CD4-positive, alpha-beta T cell treated with Interleukin-4 for 1 hour (primary cell): ENCODE measurements at places on chromosomes 5 and 9.

- no peak for DNase-seq
These were observed 82.7 kb downstream of the PTPDC1 start for GRCh38 chr9:94166976-94167346.

DNA sequence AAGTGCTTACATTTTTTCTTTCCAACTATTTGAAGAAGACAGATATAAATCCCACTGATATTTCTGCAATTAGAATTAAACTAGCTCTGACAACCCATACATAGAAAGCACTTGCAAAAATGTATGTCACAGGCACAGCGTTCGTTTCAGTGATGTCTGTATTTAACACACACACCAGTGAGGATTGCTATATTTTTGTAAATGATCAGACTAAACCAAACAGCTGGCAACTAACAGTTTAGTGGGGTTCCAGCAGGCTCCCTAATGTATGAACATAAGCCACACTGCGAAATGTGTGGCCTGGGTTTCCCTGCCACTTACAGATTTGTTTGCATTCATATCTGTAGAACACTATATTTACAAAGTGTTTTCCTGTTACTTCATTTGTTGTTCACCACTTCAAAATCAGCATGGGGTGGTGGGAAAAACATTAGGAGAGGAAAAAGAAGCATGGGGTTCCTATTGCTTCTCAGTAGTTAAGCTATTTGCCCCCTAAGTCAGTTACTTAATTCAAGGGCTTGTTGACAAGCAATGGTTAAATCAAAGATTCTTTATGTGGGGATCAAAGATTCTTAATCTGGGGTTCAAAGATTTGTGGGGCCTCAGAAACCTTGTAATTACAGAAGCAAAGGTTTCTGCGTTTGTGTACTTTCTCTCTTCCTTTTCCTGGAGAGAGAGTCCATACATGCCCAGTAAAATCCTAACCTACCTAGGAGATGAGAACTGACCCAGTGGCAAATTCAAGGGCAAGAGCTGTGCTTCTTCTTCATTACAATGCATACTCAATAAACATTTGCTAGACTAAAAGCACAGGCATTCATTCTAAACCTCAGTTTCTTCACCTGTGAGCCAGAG lies 27.1 kb downstream of the ZNF608 start:
- no peak for DNase-seq

GRCh38 chr5:143986516-143987212 lies 174.7 kb downstream of the HMHB1 start:
- no peak for DNase-seq

DNA sequence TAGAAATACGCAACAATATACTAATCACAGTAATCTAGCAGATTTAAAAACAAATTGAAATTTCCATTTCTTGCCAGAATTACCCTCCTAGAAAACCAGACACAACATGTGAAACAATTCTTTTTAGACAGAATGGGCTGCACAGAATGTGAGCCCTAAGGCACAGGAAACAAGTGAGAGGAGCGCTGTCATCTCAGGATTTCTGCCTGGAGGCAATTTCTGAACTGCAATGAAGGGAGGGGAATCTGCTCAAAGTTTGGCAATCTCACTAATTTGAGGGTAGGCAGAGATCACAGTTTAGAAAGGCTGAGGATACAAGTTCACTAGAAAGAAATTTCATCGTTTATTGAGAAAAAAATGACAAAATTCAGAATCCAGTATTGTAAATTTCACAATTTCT lies 70.3 kb downstream of the INIP start:
- DNase-seq = no peak

DNA sequence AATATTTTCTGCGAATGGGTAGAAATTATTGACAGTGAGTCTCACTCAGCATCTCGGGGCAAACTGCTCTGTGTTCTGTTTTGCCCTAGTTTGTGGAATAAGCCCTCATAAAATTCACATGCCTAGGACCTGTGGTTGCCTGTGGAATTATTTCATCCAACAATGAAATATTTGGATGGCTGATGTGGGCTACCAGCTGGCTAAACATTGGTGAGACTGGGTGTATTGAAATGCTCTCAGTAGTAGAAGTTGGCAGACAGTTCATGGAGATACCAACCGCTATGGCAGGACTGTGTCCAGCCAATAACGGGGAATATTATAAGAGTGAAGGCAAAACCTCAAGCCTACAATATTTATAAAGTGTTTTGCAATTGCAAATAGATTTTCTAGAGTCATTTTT lies 344.1 kb upstream of the RPS23 start:
- no peak for DNase-seq

- DNase-seq = no peak
These were observed 26.6 kb downstream of the PALM2AKAP2 start for GRCh38 chr9:109806506-109807115.

GRCh38 chr9:33273266-33273971 lies 8.6 kb downstream of the CHMP5 start:
- no peak for DNase-seq

DNA sequence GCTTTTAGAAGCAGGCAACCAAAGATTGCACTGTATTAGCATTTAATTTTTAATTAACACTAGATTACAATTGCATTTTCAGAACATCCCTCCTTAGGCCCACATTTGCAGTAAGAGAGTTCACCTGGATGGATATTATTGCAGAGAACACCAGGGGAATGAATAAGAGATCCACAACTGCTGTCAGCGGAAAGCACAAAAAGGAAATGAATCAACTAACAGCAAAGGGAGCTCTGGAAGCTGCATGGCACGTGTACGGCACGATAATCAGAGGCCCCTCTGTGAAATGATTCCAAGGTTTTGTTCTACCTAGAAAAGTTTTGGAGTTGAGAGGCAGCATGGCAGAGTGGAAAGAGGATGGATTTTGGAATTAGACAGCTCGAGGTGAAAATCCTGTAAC lies 361.2 kb upstream of the C9orf72 start:
- no peak for DNase-seq

DNA sequence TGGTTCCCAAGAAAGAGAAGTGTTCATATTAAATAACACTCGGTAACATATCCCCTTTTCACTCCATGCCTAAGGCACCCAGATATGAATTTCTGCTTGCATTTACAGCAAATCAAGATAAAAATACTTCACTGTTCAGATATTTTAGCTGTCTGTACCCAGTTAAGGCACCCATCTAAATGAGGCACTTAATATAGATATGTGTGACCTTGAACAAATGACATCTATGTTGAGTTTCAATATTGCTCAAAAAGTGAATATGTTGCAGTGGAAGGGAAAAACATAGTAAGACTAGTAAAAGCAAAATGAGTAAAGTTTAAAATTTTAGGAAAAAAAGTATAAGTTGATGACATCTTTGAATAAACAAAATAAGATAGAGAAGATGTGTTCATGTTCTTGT lies 32.4 kb upstream of the SPDL1 start:
- DNase-seq = no peak

GRCh38 chr9:75087289-75087823 lies 599 bp downstream of the NMRK1 start:
- DNase-seq = peak; percentile 57

DNA sequence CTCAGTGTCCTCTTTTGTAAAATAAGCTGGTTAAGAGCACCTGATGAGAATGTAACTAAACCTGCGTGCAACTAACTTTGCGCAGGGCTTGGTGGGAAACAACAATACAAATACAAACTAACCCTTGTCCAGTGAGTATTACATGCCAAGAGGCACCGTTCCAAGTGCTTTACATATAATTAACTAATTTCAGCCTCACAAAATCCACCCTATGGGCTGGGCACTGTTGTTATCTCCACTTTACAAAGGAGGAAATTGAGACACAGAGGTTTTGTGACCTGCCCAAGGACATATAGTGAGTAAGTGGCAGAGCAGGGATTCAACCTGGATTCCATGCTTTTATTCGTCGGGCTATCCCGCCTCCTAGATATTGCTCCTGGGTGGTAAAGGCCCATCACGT lies 26.2 kb upstream of the TNIP1 start:
- no peak for DNase-seq

GRCh38 chr9:83544002-83544698 lies 5.9 kb upstream of the FRMD3 start:
- no peak for DNase-seq

GRCh38 chr5:65326922-65327321 lies 154.8 kb downstream of the ADAMTS6 start:
- no peak for DNase-seq

DNA sequence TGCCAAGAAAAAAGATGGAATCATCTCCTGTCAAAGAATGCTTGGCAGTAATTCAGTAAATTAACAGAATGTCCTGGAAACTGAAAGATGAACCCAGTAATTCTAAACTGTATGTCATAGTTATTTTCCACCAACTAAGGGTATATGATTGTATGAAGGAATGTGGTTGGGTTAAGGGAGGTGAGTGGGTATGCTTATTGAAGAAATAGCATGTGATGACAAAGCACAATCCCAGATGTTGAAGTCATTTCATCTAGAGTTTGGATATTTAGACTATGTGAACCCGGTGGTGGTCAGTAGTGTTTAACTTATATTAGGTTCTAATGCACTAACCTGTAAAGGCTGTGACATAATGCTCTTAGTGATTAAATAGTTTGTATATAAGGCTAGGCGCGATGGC lies 87.3 kb downstream of the CDKN2A start:
- no peak for DNase-seq

DNA sequence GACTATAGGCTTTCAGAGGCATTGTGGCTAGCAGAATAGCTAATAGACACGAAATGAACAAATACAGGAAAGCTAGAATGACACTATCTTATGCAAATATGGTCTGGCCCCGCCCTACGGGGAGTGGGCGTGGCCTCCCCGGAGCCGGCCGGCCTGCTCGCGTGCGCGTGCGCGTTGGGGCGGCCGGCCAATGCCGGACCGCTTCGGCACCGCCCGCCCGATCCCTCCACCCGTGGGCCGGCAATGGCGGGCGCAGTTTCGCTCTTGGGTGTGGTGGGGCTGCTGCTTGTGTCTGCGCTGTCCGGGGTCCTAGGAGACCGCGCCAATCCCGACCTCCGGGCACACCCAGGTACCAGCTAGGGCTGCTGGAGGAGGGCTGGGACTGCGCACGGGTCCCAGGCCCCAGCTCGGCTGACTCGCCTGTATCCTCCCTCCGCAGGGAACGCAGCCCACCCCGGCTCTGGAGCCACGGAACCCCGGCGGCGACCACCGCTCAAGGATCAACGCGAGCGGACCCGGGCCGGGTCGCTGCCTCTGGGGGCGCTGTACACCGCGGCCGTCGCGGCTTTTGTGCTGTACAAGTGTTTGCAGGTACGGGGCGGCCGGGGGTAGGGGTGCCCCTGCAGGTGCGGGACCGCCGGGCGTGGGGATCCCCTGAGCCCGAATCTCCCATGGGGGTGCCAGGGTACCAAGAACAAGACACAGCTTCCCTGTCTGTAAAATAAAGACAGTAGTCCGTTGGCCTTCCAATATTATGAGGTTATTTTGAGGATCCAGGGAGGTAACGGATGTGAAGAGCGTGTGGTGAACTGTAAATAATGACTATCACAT lies at the start of gene CCDC107:
CCDC107 (plus strand) TSS at position 156 of the 831 bp plus-strand sequence; CDS start at position 244, 88 bp downstream.
- peak; percentile 86 for DNase-seq

GRCh38 chr9:2824564-2824963 lies 19.3 kb downstream of the PUM3 start:
- no peak for DNase-seq

DNA sequence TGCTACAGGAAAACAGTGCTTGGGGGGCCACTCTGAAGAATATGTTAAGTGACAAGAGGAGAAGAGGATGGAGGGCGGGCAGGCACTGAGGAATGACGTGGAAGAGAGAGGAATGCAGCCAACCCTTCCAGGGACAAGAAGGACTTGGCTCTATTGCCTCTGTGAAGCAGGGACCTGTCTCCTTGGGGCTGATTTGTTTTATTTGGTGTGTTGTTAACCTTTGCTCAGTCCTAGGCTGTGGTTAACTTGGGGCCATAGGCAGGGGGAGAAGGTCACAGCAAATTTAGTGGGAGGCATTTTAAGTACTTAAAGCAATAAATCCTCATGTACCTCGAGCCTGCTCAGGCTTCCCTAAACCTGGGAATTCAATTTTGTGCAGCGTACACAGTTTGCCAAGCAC lies 39.9 kb downstream of the KIF4B start:
- no peak for DNase-seq

GRCh38 chr5:152529440-152529839 lies 124.4 kb upstream of the NMUR2 start:
- DNase-seq = no peak

GRCh38 chr5:161030229-161030628 lies 178.2 kb upstream of the ATP10B start:
- DNase-seq = no peak
